D341Med (cell line): ENCODE measurements at places on chromosomes 3 and 15.

DNA sequence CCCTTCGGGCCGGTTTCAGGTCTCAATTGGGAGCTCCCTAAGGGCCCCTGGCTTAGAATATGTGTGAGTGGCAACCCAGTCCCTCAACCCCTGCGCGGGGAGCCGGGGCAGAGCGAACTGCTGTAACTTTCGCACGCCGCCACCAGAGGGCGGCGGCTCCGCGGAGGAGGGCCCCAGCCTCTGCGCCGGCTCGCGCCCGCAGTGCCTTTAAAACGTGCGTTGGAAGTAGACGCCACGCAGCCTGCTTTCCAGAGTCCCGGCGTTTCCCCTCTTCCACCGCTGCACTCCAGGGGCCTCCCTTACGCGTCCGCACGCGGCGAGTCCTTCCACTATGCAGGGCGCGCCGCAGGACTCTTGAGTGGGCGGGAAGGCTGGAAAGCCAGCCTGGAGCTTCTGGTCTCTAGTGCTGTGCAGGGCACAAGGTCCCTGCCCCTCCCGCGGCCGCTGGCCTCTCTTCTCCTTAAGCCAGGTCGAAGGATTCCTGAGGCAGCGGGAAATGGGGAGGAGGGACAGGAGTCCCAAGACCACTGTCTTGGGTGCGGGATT lies 23.7 kb upstream of the RNU6-1 start:
- DNase-seq, result peak; percentile 95

DNA sequence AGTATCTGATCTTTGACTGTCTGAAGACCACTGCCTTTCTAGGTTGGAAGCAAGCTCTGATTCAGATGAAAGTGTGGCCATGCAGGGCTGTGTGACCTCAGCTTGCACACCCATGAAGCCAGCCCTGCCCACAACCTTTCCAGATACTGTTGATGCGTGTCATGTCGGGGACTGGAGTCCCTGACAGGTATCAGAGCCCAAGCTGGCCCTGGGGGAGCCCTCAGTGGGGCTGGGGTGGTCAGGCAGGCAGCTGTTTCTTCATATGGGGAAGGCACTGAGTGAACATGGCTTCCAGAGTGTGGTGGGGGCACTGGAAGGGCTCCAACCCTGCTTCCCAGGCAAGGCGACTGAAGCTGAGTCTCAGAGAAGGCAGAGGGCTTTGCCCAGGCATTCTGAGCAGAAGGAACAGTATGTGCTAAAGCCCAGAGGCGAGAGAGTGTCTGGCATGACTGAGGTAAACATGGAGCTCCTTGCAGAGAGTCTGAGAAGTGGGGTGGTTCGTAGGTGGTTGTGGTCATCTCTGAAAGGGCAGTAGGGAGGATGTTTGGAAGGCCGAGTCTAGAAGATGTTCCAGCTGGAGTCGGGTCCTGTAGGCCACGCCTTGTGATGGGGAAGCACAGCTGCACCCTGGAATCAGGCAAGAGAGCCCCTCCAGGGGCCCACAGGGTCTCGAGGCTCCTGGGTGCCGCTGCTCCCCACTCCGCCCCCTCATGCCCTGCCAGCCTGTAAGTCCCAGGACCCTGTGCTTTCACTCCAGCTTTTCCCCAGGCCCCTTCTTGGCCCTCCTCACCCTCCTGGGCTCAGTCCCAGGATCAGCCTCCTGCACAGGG lies 122.2 kb downstream of the EEFSEC start:
- no peak for DNase-seq

DNA sequence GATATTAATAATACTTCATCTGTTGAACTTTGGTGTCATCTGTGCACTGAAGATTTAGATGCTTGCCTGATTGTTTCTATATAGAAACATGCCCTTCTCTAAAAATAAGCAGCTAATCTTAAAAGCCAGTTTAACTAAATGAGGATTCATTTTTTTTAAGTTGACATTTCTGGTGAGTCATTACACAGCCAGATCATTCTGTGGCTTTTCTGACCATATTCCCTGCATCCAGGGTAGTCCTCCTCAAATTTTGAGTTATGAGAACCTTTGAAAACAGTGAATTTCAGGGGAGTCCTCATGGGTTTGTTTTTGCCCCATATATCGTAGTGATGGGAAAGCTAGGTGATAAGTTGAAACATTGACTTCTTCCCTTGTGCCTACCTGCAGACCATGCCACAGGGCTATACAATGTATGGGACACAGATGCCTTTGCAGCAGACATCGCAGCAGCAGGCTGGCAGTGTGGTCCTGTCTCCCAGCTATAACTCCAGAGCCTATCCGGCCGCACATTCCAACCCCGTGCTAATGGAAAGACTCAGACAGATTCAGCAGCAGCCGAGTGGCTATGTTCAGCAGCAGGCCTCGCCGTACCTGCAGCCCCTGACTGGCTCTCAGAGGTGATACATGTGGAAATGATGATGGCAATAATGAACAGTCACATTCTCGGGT lies 26.5 kb upstream of the P2RY12 start:
- no peak for DNase-seq

DNA sequence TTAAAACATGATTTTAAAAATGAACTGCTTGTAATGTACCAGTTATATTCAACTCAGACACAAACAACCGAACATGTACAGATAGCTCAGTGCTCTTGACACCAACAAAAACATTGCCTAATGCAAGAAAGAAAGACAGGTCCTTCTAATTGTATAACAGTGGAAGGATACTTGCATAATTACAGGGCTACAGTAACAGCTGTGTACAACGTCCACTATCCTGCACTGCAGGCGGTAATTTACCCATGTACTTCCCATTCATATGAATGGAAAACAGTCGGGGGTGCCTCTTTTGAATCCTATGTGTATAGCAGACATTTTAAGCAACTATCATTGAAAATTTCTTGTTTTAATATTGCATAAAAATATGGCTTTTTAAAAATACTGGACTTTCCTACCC lies 41.1 kb upstream of the PLSCR5 start:
- DNase-seq, result no peak

- no peak for DNase-seq
Observed at GRCh38 chr3:172262991-172263608, 185.2 kb downstream of the GHSR start.
